ENCODE measurements at places on chromosomes 12 and 14.

DNA sequence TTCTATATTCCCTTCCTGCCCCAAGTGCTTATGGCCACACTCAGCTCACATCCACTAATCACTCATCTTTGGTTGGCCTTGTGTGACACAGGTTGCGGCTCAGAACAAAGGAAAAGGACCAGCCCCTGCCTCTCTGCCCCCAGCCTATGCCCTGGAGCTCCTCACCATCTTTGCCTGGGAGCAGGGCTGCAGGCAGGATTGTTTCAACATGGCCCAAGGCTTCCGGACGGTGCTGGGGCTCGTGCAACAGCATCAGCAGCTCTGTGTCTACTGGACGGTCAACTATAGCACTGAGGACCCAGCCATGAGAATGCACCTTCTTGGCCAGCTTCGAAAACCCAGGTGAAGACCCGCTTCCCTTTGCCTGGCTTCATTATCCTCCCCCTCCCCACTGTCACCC lies 15.8 kb upstream of the OAS2 start:
- no peak for DNase-seq

DNA sequence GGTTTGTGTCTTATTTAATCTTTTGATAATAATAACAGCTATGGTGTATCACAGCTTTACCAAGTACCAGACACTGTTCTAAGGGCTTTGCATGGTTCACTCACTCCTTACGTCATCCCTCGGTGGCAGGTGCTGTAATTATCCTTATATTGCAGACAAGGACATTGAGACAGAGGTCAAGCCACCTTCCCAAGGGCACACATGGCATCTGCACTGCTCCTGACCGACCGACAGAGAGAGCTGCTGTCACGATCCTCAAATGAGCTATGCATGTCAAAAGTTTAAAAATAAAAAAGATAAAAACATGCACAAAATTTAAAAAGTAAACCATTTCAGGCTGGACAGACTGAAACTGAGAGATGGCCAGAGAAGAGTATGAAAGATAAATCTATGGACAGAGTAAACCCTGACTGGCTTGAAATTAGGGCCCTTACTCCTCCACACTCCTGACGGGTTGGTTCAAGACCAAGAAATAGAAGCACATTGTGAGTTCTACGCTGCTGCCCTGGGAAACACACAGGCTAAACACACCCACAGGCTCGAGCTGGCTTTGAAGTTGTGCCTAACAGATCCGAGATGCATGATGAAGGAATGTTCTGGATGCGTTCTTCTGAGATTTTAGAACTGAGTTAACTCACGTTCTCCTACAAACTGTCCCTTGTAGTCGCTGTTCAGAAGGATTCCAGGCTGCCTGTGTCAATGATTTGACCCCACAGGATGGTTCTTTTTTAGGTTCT lies 268.7 kb downstream of the ZFP36L1 start:
- DNase-seq: no peak

GRCh38 chr12:7282844-7283243 lies 21.0 kb upstream of the ACSM4 start:
- DNase-seq: no peak

- no peak for DNase-seq
These were observed 128.4 kb downstream of the RPAP3 start for GRCh38 chr12:47577206-47577989.

DNA sequence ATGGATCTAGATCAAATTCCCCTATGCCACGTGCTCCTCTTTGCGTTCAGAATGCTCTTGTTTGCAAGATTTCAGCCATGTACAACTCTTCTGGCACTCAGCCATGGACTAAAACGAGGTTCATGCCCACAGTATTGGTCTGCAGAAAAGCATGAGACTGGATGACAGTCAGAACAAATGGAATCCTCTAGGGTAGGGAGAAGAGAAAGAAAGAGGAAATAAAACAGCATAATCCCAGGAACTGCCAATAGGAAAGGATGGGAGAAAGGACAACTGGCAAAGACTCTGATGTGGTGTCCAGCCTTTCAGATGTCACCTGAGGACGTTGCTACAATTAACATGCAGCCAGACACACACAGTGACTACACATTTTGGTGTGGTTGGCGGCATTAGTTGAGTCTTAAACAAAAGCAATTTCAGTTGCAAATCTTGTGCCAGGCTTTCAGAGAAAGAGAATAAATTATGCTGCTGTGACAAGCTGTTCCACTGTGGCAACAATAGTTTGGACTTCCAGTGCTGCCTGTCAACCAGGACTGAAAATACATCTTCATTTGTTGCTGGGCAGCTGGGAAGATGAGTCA lies 338.0 kb downstream of the RGS6 start:
- no peak for DNase-seq

GRCh38 chr14:96243785-96244184 lies 12.2 kb upstream of the BDKRB1 start:
- no peak for DNase-seq

DNA sequence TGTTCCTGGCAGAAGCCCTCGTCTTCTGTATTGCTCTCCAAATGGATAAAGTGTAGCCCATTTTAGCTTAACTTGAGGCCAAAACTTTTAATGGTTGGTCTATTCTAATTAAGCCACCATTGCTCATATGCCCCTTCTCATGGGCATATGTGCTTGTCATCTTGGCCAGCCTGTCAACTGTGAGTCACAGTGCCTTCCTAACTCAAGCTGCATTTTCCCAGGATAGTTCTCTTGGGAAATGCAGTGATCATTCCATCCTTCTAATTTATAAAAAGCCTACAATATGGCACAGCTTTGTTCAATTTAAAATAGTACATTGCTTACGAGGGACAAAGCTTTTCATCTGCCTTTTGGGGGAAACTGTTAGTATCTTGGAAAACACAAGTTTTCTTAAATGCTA lies 6.6 kb downstream of the PTHLH start:
- DNase-seq: no peak

DNA sequence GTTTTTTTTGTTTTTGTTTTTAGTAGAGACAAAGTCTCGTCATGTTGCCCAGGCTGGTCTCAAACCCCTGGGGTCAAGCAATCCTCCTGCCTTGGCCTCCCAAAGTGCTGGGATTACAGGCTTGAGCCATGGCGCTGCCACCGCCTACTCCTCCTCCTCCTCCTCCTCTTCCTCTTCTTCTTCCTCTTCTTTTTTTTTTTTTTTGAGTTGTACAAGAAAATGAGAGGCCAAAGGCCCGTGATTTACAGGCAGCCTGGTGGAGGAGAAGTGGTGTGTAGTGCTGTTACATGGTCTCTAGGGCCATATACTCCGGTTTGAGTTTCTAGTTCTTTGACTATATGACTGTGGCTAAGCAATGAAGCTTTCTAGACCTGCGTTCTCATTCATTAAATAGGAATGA lies 29.6 kb upstream of the SPPL3 start:
- DNase-seq: no peak

DNA sequence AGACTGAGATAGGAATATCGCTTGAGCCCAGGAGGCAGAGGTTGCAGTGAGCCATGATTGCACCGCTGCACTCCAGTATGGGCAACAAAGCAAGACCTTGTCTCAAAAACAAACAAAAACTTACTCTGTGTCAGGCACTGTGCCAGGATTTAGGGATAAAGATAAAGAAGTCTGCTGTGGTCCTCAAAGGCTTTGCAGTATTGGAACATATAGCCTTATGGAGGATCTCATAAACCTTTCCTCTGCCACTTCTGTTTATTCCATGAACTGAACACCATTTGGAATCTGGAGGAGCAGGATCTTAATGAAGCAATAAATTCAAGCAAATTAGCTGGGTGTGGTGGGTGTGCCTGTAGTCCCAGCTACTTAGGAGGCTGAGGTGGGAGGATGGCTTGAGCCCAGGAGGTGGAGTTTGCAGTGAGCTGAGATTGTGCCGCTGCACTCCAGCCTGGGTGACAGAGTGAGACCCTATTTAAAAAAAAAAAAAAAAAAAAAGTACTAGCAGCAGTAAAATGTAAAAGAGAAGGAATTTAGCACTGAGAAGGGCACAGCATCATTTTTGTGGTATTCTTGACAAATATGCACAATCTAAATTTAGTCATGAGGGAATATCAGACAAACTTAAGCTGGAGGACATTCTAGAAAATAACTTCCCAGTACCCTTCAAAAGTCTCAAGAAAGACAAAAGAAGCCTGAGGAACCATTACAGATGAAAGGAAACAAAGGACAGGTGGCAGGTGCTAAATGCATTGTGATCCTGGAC lies 27.1 kb downstream of the BMAL2 start:
- no peak for DNase-seq

- DNase-seq: no peak
These were observed 192.2 kb downstream of the SYT1 start for GRCh38 chr12:79056775-79057174.

DNA sequence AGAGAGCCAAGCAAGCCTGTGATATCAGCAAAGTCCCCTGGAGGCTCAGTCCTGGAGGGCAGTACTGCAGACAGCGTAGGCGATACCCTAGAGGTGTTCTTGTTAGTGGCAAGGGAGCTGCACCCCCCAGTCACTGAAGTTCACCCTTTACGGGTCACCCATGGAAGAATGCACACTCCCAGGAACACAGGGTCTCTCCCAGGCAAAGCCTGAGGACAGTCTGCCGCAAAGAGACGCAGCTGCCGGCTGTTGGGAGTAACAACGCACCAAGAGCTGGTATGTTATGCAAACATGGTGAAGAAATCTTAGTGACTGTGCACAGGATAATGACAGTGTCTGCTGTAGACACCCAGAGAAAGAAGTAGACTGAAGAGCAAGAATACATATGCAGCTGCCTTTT lies 43.5 kb upstream of the NOS1 start:
- DNase-seq: no peak

DNA sequence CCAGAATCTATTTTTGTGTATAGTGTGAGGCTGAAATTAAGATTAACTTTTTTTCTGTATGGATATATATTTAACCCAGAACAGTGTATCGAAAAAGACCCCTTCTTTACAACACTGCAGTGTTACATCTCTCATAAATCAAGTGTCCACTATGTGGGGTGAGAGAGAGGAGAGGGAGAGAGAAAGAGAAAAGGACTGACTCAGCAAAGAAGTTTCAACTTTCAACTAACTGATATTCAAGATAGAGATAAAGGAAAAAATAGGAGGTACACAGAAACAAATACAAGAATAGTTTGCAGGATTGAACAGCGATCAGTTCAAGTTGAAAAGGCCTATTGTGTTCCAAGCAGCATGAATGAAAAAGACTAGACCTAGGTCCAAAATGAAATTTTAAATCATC lies 126.7 kb upstream of the NEDD1 start:
- DNase-seq: no peak

- no peak for DNase-seq
These were observed 321.3 kb downstream of the RGS6 start for GRCh38 chr14:72253503-72253902.

DNA sequence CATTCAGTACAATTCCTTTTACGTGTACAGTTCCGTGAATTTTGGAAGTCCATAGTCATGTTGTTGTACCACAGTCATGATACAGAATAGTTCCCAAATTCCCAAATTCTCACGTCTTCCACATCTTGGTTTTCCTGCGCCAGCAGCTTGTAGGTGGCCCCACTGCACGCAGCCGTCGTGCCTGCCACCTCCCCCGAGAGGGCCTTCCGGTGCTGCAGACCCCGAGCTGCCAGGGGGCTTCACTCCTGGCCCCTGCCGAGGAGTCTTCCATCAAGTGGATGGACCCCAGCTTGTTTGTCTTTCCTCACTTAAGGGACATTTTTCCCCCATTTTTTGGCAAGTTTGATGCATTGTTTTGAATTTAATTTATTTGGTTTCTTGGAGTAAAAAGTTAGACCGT lies 16.8 kb downstream of the MTA1 start:
- DNase-seq: no peak

- DNase-seq: no peak
These were observed 2.9 kb upstream of the TSFM start for GRCh38 chr12:57779736-57780135.

DNA sequence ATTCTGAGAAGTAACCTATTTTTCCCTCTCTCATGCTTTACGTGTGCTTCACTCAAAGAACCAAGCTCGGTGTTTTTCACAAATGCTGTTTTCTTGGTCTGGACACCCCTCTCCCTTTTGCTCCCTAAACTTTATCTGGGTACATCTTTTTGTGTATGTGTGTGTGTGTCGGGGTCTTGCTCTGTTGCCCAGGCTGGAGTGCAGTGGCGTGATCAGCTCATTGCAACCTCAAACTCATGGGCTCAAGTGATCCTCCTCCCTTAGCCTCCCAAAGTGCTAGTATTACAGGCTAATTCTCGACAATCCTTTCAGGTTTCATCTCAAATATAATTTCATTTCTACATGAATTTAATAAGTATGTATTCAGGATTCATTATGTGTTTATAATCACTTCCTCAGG lies 83.2 kb downstream of the PEBP1 start:
- no peak for DNase-seq

- DNase-seq: peak; percentile 84
These were observed 89.8 kb downstream of the ZFP36L1 start for GRCh38 chr14:68703093-68703492.

DNA sequence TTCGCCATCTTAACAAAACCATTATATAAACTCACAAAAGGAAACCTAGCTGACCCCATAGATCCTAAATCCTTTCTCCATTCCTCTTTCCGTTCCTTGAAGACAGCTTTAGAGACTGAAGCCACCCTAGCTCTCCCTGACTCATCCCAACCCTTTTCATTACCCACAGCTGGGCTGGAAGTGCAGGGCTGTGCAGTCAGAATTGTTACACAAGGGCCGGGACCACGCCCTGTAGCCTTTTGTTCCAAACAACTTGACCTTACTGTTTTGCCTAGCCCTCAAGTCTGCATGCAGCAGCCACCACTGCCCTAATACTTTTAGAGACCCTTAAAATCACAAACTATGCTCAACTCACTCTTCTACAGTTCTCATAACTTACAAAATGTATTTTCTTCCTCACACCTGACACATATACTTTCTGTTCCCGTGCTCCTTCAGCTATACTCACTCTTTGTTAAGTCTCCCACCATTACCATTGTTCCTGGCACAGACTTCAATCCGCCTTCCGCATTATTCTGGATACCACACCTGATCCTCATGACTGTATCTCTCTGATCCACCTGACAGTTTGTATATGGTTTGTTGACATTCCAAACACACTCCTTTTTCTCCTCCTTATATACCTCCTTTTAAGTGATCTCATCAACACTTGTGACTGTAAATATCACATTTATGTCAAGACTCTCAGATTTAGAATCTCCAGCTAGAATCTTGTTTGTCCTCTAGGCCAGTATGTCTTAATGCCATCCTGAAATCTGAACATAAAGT lies 208.7 kb downstream of the KITLG start:
- peak; percentile 43 for DNase-seq
